Esophagus squamous epithelium (tissue), 5 donors: ENCODE measurements at places on chromosomes 4 and X.

GRCh38 chrX:73768886-73769285, 205.9 kb downstream of the CHIC1 start:
- no peak for DNase-seq

DNA sequence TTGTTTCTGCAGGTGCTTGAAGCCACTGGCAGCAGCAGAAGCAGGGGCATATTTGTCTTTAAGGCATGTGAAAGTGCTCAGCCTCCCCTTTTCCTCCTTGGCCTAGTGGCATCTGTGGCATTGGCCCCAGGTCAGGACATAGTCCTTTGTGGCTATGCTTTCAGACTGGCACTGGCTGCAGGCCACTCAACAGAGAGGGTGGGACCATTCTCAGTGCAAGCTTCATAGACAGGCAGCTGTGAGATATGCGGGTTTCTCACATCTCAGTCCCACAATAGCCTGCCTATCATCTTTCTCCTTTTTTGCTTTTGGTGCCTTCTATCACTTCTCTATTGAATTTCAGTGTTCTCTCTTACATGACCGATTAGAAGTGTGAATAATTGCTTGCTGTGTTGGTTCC, 104.8 kb downstream of the ACTRT1 start:
- no peak for DNase-seq

DNA sequence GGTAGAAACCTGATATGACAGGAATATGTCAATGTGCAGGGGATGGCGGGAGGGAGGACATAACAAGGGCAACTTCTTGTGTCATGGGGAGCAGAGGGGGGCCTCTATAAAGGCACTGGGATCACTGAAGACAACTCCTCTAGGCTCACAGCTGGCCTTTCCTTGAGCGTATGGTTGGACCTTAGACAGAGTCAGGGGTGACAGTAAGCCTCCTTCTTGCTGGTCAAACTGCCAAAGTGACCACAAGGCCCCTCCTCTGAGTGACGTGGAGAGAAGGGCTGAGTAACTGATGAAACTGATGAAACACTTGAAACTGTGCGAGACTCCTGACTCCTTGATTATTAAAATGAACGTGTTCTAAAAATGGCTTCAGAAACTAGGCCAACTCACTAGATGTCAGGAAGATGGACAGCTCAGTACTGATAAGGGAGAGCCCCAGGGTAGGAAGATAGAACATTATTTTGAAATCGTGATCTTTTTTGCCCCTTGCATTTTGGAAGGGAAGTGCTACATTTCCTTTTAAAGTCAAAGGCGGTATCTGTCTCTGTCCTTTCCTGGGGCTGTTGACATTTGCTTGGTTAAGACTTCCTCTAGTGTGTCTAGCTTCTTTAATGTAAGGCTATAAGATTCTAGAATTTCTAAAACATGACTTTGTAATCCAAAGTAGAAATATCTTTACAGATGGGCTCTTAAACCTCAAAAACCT, 1.6 kb downstream of the RAB33A start:
- DNase-seq, result no peak

DNA sequence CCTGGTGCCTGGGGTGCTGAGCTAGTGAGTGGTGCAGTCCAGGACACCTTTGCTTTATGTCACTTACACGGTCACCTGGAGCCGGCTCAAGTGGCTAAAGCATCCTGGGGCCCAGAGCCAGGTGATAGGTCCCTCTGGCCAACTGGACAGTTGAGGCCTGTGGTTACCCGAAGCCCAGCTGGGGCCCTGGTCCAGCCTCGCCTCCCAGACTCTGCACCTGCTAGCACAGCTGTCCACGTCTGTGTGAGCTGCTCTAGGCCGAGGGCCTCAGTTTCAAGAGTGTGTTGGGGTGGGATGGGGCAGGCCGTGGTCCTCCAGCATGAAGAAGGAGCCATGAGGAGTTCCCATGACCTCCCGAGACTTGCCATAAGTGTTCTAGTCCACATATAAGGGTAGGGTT, 7.7 kb upstream of the ADD1 start:
- no peak for DNase-seq

- no peak for DNase-seq
These were observed 213.5 kb upstream of the TAPT1 start for GRCh38 chr4:16439768-16440167.

- no peak for DNase-seq
These were observed 408.2 kb upstream of the SMIM31 start for GRCh38 chr4:164345756-164346155.

DNA sequence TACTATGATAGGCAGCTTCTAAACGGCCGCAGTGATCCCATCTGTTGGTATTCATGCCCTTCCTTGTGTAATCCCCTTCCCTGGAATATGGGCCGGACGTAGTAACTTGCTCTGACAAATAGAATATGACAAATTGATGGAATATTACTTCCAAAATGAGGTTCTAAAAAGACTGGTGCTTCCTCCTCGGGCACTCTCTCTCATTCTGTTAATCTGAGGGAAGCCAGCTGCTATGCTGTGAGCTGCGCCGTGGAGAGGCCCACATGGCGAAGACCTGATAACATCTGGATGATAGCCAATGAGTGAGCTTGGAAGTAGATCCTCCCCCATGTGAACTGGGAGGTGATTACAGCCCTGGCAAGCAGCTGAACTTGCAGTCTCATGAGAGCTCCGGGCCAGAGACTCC, 27.2 kb upstream of the SLC25A4 start:
- no peak for DNase-seq

DNA sequence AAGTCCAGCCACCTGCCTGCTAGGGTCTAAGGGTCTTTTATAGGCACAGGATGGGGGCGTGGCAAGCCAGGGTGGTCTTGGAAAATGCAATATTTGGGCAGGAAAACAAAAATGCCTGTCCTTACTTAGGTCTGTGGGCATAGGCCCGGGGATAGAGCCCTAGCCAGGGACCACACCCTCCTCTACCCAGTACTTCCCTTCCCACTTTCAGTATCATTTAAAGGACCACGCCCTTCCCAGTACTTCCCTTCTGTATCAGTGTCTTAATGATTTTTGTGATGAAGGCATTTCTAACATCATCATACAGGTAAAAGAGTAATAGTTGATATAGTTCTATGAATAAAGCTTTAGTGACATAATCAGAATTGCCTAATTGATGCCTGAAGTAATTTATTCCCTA, 11.4 kb downstream of the BANK1 start:
- no peak for DNase-seq

- DNase-seq, result no peak
These were observed 174.7 kb downstream of the DACH2 start for GRCh38 chrX:86322913-86323312.

GRCh38 chrX:43870758-43871419, 11.4 kb downstream of the MAOB start:
- no peak for DNase-seq

- DNase-seq, result no peak
These were observed 396.8 kb upstream of the GRIA3 start for GRCh38 chrX:122787231-122787630.

DNA sequence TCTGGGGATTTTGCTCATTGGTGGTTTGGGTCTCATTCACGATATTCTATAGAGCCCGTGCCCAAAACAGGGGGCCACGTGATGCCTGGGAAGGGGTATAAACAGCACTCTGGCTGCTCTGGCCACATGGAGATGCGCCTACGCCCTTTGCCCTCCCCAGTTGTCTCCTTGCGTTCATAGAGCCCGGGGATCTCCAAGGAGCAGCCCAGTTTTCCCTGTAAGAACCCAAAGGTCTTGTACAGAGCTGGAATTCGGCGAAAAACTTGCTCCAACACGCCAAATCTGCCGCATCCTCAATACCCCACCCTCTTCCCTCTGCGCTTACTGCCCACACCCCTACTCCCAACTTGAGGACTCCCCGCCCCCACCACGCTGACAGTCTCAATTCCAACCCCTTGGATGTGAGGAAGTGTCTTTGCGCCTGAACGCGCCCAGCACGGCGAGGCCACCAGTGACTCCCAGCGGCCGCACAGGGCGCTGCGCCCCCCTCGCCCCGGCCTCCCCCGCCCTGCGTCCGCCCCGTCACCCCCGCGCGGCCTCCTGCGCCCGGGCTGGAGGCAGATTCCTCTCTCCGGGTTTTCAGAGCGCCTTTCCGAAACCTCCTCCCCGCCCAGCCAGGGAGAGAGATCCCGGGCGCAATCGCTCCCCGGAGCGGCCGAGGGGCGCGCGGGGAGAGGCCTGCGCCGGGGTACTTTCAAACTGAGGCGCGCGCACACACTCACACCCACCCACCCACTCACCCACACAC, at the start of gene NHS:
NHS (plus strand) TSS at position 582 of the 748 bp plus-strand sequence. CDS start 558 bp downstream, outside the sequence.
- DNase-seq, result no peak

DNA sequence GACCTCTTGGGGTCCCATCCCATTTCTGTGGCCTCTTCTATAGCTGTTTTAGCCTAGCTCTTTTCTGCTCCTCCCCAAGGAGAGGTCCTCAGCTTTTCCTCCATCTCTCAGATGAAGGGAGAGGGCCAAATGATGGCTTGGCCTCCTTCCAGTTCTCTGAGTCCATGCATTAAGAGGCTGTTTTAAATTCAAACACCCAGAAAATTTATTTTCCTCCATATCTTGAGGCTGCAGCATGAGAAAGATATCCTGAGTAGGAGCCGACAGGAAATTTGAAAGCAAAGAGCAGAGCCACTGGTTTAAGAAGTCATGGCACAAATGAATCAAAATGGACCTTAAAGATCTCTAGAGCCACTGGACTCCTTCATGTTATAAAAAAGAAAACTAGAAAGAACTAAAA, 558.8 kb downstream of the MID1IP1 start:
- no peak for DNase-seq

DNA sequence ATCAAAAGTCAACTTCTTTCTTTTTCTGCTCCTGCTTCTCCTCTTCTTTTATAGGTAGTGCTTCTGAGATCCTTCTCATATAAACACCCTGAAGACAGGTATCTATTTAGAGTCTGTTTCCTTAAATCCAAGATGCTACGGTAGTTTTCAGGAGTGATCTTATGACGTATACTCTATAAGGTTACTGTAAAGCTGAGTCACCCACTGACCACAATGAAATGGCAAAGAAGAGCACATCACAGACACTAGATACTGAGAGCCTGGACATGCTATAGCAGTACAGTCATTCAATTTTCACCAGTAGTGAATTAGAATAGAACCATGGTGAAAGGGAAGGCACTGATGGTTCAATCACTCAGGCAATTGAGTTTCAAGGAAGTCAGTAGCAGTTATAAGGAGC, 412.5 kb downstream of the ADAM29 start:
- DNase-seq, result no peak

DNA sequence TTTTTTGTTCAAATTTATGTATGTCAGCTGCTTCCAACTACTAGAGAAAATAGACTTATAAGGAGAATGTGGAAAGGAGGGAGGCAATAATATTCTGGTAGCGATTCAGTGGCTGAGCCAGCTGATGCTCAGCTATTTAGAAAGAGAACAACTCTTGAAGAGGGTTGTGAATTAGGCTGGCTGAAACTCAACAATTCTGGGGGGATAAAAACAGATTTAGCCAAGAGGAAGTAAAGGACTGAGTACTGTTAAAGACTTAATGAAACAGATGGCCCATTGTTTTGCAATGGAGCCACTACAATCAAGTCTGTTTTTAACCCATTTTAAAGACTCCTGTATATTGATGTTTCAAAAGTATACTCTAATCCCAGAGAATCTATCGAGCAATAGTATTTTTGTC, 1058.9 kb downstream of the C4orf33 start:
- no peak for DNase-seq

DNA sequence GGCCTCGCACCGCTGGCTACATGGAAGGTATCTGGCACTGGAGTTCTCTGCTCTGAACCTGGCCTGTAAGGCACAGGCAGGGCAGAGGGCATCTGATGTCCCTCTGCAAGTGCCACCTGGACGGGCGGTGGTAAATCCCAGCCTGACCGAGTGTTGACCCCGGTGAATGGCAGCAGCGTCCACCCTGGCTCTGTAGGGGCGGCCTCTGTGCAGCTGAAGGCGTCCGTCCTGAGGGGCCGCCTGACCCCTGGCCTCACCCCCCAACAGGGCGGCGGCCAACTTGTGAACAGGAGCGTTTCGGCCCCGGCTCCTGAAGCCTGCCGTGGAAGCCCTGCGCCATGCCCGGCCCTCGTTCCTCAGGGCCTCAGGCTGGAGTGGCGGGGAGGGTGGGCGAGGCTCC, 51.4 kb downstream of the CPZ start:
- DNase-seq, result no peak

DNA sequence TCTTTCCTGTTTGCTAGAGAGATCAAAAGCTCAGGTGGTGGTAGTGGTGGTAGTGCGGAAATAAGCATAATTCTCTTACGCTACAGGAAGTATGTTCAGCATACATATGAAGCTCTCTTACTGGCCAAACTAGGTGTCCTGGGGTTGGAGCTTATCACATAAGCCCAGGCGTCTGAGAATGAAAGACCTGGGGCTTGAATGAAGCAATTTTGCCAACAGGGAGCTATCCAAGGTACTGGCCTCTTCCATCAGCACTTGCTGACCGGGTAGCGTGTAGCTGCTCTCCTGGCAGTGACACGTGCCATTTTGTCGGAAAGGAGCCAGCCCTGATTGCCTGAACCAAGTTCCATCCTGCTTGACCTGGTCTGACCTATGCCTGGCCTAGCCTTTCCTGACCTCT, 65.9 kb upstream of the HPF1 start:
- no peak for DNase-seq

- no peak for DNase-seq
These were observed 3.3 kb downstream of the ANXA5 start for GRCh38 chr4:121693450-121693849.

- DNase-seq, result no peak
These were observed 100.6 kb downstream of the NHS start for GRCh38 chrX:17475449-17476217.

DNA sequence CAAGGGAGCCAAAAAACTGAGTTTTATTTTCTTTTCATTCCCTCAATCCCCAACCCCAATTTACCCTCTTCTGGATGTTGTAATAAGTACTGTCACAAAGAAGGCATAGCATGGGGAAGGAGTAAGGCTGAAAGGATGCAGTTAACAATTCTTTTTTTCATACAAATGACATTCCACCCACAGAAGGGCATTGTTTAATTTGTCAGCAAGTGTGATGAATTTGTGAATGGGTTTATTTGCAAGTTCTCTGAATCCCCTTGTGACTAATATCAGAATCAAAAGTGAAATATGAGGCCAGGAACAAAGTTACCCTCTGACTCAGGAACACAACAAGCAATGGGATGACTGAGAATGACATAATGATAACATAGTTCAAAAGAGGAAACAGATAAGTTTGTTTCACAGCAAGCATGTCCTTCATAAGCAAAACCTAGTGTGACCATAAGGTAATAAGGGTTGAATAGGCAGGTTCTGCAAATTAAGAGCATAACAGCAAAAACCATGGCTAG, 2.1 kb downstream of the GEMIN8 start:
- DNase-seq, result no peak

GRCh38 chr4:77911842-77912450, 49.3 kb downstream of the MRPL1 start:
- DNase-seq, result no peak

DNA sequence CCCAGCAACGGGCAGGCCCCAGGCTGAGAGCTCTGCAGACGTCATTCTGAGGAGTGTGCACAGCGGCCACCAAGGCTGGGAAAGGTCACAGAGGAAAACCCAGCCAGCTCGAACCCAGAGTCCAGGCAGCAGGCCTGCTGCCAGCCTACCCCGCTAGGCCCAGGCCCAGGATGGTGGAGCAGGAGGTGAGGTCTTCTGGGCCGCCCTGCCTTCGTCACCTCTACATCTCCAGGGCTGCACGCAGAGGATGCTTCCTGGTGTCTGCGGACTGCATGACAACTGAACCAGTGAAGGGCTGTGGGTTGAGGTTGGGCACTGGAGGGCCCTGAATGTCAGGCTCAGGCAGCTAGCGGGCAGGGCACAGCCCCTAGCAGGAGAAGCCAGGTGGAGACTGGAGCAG, 5.8 kb upstream of the ADRA2C start:
- DNase-seq, result no peak

- DNase-seq, result no peak
These were observed 62.3 kb upstream of the ADAMTS3 start for GRCh38 chr4:72631296-72631695.
